ENCODE measurements at places on chromosomes 16 and 17. TPM values are rescaled to one million over a fixed set of nuclear protein-coding genes. Genes with fewer than 3 reads are reported as not detected.
A peak's percentile ranks its signal among the peaks of the same experiment; 100 is the strongest.

Gene IFI35
- total RNA-seq = 11.5 TPM

Gene MYO15A
- total RNA-seq = 0.21 TPM

Gene DCTN5
- total RNA-seq = 68.4 TPM

Gene TADA2A
- total RNA-seq = 25.1 TPM

Gene SPN
- total RNA-seq = 1.0 TPM

Gene CTRB2
- not detected for total RNA-seq

Gene ITGA2B
- 0.14 TPM for total RNA-seq

Gene TSNAXIP1
- 0.63 TPM for total RNA-seq

Gene C16orf95
- 5.7 TPM for total RNA-seq

Gene PHLPP2
- total RNA-seq = 7.1 TPM

- no peak for DNase-seq
These were observed 36.4 kb downstream of the MBTPS1 start for GRCh38 chr16:84080378-84080777.

GRCh38 chr16:83715217-83715920 is 92.4 kb upstream of the HSBP1 start:
- no peak for DNase-seq

DNA sequence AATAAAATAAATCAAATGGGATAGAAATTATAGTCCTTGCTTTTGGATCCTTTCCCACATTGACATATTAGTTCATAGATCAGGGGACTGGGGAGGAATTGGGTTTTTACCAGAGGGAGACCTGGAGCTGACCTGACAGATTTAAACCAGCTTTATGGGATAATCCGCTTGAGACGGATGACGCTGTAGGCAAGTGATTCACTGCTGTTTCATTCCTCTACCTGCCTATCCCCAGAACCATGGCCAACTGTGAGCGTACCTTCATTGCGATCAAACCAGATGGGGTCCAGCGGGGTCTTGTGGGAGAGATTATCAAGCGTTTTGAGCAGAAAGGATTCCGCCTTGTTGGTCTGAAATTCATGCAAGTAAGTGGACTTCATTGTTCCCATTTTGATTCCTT is 2.1 kb downstream of the NME1 start:
- no peak for DNase-seq

GRCh38 chr17:77676237-77676661 is 282.3 kb upstream of the TNRC6C start:
- no peak for DNase-seq

DNA sequence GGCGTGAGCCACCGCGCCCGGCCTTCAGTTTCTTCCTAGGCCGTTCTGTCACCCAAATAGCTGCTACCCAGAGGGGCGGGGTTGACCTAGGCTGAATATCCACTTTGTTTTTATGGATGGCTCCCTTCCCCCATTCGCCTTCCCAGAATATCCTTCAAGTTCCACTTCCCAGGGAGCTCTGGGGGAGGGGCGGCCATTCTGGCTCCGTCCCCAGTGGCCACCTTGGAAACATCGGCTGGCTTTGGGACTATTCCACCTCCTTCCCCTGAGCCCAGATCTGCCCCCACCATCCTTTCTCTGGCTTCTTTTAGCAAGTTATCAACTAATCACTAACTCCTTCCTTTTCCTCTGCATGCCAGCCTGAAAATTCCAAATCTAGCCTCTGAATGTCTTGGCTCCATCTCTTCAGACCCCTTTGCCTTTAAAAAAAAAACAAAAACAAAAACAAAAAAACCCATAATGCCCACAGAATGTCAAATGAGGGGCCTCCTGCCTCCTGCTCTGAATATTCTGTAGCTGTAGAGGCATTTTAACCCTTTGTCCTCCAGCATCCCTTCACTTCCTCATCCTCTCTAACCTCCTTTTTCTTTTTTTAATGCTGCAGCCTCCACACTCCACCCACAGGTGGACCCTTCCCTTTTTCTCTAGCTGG is 6.4 kb downstream of the ATP1B2 start:
- DNase-seq = no peak

DNA sequence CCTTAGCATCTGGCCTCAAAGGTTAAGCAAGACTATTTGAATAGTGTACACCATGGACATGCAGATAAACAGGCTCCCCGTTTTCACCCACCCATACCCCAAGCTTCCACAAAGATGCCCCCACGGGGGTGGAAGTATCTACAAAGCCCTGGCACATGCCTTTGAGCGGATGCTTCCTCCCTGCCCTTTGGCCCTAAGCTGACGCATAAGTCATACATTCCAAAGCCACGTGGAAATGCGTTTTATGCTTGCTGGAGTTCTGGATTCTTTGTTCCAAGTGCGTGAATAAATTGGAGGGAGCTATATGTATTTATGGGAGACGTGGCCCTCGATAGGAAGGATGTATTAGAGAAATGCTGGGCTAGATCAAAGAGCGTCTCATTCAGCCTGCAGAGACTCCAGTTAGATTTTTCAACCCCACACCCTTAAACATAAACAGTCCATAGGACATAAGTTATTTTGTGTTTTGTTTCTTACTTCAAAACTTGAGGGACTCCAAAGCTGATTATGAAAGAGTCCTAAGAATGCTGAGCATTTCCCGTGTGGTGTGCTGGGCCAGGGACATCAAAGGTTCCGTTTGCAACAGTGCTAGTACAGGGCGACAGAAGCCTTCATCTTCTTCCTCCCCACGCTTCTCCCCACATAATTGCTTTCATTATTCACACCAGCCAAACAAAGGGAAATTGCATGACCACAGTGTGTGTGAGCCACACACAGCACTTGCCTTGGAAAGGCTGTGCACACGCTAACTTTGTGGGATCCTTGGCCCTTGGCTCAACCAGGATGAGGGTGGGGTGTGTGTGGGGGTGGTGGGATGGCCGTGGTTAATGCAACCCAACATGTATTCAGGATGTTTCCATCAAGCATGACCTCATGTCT is 73.6 kb downstream of the WIPI1 start:
- no peak for DNase-seq

DNA sequence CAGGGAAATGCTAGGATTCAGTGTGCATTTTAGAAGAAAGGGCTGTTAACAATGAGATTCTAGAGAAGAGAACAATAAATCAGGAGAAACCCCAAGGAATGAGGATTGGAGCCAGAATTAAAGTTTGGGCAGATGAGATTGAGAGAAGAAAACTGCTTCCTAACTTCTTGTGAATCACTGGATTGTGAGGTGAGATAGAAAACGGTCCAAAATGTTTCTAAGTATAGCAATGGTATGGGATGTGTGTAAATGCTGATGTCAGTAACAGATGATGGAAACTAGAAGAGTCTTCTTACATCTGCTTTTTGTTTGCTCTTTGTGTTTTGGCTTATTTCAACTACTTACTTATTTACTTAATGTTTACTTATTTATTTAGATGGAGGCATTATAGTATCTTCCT is 123.0 kb downstream of the KCNJ2 start:
- DNase-seq = no peak

- no peak for DNase-seq
These were observed 40.8 kb upstream of the BPTF start for GRCh38 chr17:67784364-67785121.

DNA sequence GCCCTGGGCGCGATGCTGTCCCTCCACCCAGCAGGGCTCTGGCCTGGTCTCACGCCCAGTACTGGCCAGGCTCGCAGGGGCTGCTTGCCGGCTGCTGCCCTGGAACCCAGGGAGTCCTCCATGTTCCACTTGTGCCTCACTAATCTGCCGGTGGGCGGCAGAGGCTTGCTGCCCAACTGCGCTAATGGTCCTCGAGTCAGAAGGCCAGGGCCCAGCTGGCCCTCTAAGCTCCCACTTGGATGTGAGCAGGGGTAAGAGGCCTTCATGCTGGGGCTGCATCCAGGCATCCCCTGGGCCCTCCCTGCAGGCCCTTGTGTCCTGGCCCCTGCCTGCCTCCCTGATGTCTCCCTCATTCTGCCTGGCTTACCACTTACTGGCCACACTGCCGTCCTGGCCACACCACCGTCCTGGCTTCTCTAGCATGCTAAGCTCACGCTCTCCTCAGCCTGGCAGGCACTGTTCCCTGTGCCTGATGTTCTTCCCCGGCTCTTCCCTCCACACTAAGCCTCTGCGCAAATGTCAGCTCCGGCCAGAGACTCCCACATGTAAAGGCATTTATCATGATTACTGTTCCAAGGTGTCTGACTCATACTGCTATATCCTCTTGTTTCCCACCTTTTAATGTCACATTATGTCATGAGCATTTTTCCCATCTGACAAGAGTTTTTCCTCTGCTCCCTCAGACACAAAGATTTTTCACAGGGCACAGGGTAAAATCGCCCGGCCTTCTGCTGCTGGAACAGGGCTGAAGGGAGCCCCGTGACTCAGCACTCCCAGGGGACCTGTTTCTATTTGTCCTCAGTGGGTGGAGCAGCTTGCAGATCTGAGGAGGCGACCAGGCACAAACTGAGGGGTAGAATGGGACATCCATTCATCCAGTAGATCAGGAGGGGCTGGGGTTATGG is 15.9 kb downstream of the B9D1 start:
- DNase-seq = peak; percentile 54

Measured in kidney epithelial cell (primary cell).